Activated naive CD4-positive, alpha-beta T cell treated with anti-CD3 and anti-CD28 coated beads, Interleukin-2, amount 50 U/mL, for 16 hours (primary cell): ENCODE measurements at places on chromosomes 16 and 17.

- no peak for DNase-seq
Measured at GRCh38 chr17:47621293-47622179, 28.2 kb upstream of the KPNB1 start.

DNA sequence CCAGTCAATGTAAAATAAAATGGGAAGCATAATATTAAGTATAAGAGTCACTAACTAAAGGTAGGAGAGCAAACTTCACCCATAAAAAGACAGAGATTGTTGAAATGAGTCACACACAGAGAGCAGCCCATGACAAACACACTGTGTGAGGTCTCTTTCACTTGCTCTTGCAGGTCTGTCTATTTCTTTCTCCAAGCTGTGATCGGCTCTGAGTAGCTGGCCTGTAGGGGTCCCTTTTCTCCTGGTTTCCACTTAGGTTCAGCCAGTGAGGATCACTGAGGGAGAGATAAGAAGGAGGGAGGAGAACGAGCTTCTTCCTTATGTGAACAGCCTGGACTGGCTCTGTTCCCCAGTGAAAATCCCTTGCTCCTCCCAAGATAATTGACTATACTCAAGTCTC is 133.7 kb upstream of the HS3ST3A1 start:
- no peak for DNase-seq

GRCh38 chr16:54174750-54175149 is 111.8 kb downstream of the IRX3 start:
- DNase-seq: no peak

GRCh38 chr16:80274576-80275191 is 266.1 kb upstream of the DYNLRB2 start:
- no peak for DNase-seq

- no peak for DNase-seq
Measured at GRCh38 chr16:17420816-17421215, 49.9 kb downstream of the XYLT1 start.

GRCh38 chr16:46853713-46854443 is 22.9 kb upstream of the C16orf87 start:
- peak; percentile 61 for DNase-seq

GRCh38 chr17:27494192-27495091 is 38.2 kb downstream of the KSR1 start:
- no peak for DNase-seq

GRCh38 chr17:77803726-77804125 is 154.8 kb upstream of the TNRC6C start:
- DNase-seq: no peak

DNA sequence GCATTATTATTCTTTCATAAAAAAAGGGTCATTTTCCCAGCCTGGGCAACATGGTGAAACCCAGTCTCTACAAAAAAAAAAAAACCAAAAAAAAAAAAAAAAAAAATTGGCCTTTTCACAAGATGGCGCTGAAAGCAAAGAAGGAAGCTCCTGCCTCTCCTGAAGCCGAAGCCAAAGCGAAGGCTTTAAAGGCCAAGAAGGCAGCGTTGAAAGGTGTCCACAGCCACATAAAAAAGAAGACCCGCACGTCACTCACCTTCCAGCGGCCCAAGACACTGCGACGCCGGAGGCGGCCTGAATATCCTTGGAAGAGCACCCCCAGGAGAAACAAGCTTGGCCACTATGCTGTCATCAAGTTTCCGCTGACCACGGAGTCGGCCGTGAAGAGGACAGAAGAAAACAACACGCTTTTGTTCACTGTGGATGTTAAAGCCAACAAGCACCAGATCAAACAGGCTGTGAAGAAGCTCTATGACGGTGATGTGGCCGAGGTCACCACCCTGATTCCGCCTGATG is 4.9 kb upstream of the PGAP6 start:
- DNase-seq: no peak

DNA sequence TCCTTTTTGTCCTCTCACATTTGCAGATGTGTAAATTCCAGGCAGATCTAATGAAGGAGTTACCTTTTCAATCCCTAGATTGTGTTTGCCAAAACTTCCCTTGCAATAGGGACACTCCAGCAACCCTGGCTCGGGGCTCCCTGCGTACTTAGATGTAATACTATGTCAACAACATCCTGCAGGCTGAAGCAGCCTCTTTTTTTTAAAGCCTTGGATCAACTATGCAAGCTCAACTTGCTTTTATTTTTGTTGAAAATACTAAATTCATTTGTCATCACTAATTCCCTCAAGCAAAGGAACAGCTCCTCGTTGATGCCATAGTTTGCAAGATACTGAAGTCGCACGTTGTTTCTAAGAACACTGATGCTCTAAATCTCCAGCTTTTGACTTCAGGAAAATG is 59.1 kb downstream of the GRIN2A start:
- no peak for DNase-seq

DNA sequence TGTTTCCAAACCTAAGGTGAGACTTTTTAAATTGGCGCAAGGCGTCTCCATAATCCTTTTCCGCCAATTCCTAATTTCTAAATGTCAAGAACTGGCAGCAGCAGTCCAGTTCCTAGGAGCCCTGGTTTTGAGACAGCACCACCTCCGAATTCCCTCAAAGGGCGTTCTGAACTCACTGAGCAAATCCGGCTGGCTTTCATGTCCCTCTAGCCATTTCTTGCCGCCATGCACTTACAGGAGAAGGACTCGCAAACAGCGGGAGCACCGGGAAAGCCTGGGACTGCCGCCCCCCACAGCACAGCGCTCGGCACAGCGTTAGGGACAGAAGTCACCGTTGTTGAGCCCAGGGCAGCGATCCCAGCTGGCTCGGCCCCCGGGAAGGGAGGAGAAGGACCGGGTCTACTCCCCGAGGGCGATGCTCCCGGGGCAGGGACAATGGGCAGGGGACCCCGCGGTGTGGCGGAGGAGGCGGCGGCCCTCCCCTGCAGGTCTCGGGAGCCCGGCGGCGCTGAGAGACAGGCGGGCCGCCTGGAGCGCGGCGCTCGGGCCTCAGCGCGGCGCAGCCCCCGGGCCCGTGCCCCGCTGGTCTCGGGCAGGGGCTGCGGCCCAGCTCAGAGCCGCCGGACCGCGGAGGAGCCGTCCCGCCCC is 545 bp downstream of the ARHGAP17 start:
- peak; percentile 21 for DNase-seq
